Thoracic aorta (tissue), 2 donors: ENCODE measurements at places on chromosomes 3 and 15.

- no peak for DNase-seq
Measured at GRCh38 chr3:41684797-41685735, 276.8 kb downstream of the ULK4 start.

GRCh38 chr3:29561651-29562149 lies 280.8 kb downstream of the RBMS3 start:
- no peak for DNase-seq

DNA sequence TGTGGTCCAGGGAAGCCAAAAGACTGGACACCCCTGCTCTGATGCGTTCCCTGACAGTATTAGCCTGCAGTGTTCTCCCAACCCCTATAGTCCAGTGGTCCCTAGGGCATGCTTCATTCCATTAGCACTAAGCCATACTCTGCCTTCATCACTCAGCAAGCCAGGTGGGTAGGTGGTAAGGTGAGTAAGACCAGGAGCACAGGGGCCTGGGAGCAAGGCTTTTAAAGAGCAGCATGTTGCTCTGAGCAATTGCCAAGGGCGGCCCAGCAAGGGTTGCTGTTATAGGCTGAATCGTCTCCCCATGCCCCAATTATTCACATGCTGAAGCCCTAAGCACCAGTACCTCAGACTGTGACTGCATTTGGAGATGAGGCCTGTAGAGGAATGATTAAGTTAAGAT lies 11.0 kb downstream of the CXCR6 start:
- no peak for DNase-seq

GRCh38 chr3:50325497-50326181 lies 2.4 kb downstream of the TUSC2 start:
- DNase-seq: no peak
